ENCODE measurements at places on chromosomes 12 and 14.

DNA sequence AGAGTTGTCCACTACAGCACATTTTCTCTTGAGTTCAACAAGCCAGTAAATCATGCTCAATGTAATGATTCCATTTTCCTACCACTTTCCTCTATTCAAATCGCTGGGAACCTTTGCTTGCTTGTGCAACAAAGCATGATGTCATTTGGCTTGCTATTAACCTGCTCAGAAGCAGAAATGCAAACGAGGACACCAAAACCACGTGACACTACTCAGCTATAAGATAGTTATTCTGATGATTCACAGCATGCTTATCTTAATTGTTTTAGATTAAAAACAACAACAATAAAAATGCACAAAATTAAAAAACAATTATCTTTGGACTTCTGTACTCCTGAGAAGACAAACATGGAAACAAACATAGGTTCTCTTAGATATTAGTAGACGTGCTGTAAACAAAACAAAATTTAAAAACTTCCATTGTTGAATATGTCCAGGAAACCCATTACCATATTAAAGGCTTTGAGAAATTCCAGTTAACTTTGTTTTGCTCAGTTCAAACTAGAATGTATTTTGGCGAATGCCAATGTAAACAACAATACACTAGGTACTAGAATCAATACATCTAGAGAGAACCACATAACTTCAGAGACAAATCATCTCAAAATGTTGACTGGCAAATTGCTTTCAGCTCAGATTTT, 77.5 kb upstream of the KRAS start:
- peak; percentile 76 for DNase-seq

DNA sequence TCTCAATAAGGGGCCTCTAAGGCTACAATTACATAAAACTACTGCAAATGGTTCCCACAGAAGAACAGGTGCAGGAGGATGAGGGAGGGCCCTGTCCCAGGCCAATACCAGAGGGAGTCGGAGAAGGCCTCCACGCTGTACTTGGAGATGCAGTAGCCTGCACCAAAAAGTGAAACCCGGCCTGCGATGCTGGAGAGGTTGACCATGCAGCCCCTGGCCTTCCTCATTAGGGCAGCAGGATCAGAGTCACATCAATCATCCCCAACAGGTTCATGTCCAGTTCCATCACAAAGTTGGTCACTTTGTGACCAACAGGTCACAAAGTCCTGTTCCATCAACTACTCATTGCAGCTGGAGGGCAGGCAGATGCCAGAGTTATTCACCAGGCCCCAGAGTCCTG, 23.0 kb downstream of the ZBTB39 start:
- no peak for DNase-seq

- DNase-seq = peak; percentile 63
These were observed 64.9 kb downstream of the STXBP6 start for GRCh38 chr14:24984846-24985589.

- no peak for DNase-seq
These were observed 1.4 kb downstream of the DACT1 start for GRCh38 chr14:58639198-58639565.

DNA sequence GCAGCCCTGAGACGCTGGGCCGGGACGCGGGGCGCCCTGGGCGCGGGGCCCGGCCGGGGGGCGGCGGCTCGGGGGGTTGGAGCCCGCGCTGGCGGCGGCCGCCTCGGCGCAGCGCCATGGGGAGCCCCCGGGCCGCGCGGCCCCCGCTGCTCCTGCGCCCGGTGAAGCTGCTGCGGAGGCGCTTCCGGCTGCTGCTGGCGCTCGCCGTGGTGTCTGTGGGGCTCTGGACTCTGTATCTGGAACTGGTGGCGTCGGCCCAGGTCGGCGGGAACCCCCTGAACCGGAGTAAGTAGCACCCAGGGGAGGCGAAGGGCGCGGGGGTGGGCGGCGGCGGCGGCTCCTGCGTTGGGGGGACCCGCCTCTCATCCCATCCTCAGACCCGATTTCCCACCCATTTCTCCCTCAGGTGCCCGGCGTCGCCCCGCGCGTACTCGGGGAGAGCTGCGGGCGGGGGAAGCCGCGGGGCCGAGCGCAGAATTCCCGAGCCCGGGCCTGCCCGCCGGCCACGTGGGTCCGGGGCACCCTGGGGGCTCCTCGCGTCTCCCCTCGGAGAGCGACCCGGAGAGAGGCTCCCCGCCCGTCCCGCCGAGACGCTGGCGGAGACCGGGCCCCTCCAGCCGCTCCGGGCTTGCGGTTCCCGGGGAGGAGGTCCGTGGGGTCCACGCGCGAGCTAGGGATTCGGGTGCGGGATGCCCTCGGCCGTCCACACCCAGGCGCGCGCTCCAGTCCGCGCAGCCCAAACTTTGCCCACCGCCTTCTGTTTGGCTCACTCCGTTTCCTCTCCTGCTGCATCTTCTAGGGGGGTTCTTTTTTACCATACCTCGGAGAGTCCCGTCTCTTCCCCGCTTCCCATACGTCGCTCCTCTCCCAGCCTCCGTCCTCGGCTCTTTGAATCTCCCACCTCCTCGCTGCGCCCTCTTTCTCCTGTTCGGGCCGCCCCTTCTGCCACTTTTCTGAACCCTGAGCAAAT, 807 bp downstream of the B4GALNT3 start:
- DNase-seq = no peak

DNA sequence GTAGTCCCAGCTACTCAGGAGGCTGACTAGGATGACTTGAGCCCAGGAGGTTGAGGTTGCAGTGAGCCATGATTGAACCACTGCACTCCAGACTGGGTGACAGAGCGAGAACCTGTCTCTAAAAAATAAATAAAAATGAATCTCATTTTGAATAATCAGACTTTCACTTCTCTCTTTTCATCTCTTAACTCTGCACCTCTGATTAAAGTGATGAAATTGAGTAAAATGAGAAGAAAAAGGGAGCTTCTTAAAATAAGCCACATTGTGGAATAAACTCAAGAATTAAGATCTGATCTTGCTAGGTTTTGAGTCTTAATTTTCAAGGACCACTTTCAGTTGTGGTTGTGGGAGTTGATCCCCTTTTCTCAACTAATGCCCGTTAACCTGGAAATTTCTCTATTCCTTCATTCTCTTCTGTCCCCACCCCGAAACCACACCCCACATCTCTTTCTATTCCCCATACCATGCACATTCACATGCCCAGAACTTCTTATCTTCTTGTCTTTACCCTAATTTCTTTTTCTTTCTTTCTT, 70.9 kb upstream of the ETV6 start:
- no peak for DNase-seq

DNA sequence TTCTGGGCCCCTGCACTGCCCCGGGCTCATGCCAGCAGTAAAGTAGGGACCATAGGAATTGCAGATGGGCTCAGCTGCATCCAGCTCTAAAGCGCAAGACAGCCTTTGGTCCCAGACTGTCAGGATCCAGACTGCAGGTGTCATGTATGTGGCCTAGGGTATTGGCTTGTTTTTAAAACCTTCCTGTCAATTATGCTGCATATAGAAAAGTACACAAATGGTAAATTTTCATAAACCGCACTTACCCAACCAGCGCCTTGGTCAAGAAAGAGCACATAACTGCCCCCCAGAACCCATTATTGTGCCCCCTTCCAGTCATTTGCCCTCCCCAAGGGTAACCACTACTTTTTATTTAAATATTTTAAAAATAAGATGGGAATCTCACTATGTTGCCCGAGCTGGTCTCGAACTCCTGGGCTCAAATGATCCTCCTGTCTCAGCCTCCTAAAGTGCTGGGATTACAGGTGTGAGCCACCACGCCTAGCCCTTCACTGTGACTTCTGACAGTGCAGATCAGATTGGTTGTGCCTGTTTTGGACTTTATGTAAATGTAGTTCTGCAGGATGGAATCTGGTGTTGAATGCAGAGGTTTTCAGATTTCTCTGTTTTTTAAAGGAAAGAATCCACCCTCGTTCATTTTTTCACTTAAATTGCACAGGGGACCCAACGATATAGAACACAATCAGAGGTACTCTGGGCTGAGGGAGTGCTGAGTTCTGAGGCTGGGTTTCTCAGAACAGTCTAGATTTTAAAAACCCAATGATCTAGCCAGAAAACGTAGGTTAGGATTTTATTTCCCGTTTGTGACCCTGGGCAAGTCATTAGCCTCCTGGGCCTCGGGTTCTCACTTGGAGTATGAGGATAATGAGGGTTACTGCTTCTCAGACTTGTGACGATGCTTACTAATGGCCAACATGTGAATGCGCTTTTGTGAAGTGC, 6.7 kb downstream of the NR4A1 start:
- DNase-seq = no peak

GRCh38 chr12:59717436-59717835, 121.6 kb downstream of the SLC16A7 start:
- no peak for DNase-seq

DNA sequence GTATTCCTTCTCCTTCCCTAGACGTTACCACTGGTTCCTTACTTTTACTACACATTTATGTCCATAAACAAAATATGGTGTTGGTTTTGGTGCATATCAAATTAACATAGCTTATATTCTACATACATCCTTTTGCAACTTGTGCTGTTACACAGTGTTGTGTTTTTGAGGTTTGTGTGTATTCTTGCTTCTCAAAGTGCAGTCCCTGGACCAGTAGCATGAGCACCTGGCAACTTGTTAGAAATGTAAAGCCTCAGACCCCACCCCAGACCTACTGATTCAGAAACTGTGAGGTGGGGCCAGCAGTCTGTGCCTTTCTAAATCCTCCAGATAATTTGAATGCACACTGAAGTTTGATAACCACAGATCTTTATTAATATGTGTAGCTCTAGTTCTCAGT, 65.9 kb downstream of the RNFT2 start:
- DNase-seq = no peak

DNA sequence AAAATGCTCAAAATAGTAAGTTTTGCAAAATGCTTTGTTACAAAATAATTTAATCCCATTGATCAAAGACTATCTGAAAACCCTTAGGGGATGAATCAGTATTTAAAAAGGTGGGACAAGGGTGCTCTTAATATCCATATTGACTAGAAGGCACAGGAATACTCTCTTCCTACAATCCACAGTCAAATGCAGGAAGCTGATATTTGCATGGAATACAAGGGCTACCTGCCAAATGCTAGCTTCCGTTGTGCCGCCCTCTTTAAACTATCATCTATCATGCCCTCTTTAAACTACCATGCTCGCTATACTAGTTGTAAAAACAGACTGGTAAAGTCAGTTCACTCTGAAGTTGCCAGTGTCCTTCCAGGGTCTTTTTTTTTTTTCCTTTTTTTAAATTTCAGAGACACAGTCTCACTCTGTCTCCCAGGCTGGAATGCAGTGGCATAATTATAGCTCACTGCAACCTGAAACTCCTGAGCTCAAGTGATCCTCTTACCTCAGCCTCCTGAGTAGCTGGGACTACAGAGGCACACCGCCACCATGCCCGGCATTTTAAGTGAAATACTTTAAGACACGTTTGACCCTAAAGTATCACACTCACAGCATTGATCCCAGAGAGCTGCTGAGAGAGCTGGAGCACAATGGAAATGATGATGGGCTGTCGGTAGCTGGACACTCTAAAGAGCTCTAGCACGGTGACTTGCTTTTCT, 6.7 kb downstream of the SLC2A3 start:
- DNase-seq = no peak

GRCh38 chr14:86237733-86238132, 707.8 kb downstream of the FLRT2 start:
- no peak for DNase-seq

GRCh38 chr12:122031342-122032216, 9.9 kb downstream of the BCL7A start:
- DNase-seq = peak; percentile 44

GRCh38 chr14:94408546-94409095, 20.2 kb upstream of the SERPINA1 start:
- DNase-seq = no peak

DNA sequence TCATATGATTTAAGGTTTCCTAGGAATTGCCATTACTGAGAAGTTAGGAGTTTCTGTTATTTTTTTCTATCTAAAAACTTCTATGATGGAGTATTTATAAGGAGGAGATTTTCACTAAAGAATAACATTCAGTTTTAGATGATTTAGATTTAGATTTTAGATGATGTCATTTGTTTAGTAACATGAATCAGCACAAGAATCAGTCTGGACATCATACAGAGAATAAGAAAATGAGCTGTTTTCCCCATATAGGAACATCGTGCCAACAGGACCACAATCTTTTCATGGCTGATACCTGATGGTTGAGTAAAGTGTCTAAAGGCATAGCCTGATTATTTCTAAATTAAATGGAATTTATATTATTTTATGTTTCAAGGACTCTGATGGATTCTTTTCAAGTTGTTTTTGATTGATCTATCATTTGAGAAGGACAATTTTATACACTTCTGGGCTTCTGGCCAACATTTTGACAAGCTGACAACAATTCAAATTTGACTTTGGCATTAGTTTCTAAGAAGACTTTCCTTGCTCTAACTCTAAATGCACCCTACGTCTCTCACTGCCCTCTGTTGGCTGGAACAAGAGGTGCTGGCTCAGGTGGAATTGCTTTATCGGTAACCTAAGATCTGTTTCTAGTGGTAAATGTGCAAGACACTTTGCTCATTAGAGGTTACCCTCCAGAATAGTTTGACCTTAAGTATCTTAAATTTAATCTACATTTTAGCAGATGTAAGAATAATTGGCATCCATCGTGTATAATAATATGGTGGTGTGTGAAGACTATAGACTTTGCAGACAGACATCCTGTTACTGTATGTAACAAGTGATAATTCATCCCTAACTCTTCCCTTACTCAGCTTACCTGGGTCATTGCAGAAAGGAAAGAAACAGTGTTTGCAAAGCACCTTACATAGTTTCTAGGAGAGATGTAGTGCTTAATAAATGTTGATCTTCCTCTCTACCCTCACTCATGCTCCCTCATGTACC, 42.8 kb upstream of the CPSF6 start:
- DNase-seq = peak; percentile 20

- no peak for DNase-seq
These were observed 247.5 kb downstream of the SLC16A7 start for GRCh38 chr12:59843260-59843843.

GRCh38 chr14:54650959-54651351, 84.0 kb downstream of the SAMD4A start:
- peak; percentile 60 for DNase-seq

DNA sequence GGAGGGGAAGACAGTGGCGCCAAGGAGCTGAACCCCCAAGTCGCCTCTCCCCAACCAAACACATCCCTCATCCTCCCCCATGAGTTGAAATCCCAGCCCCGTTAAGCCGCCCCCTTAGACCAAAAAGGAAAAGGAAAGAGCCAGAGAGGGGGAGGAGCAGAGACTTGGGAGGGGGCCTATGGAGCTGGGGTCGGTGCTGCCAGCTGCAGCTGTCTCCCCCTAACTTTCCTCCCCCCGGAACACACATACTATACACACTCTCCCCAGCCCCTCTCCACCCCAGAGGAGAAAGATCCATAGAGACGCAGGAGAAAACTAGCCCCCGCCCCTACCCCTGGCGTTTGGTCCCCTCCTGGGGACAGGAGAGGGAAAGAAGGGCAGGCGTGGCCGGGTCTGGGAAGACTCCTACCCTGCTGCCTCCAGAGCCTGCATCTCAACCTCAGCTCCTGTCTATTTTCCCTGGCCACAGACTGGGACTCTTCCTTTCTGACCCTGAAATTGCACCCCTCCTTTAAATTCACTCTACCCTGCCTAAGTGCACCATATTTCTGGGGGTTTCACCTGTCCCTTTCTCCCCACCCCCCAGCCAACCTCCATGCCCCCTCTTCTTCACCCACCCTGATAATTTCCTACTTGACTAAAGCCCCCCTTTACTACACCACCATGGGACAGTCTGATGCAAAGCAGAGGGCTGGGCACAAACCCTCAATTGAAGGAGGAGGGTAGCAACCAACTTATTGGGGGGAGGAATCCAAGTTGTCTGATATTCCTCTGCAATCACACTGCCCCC, 1.7 kb upstream of the HOXC9 start:
- DNase-seq = no peak

GRCh38 chr12:26172946-26173552, 22.3 kb upstream of the SSPN start:
- DNase-seq = no peak

Data from choroid plexus epithelial cell (primary cell).